T-helper 2 cell treated with Interferon-gamma antibody and Interleukin-4, amounts not matched to agents 5 μg/mL and 100 μg/mL, for 36 hours (primary cell): ENCODE measurements at places on chromosomes 3 and 15.

DNA sequence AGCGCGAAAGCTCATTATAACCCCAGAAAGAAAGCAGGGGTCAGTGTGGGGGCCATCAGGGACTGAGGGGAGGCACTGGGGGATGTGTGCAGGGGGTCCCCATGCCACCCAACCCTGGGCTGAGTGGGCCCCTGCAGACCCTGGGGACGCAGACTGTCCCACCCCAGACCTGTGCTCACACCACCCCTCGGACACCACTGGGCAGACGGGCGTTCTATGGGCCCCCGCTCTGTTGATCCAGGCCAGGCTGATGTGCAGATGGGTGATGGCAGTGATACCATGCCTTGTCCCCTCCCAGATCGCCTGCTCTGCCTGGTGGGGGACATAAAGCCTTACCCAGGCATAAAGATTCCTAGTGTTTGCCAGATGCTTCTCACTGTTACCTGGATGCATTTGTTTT is 259.7 kb upstream of the TLE3 start:
- no peak for DNase-seq

GRCh38 chr3:42092006-42092405 is 849 bp downstream of the TRAK1 start:
- DNase-seq, result peak; percentile 20

DNA sequence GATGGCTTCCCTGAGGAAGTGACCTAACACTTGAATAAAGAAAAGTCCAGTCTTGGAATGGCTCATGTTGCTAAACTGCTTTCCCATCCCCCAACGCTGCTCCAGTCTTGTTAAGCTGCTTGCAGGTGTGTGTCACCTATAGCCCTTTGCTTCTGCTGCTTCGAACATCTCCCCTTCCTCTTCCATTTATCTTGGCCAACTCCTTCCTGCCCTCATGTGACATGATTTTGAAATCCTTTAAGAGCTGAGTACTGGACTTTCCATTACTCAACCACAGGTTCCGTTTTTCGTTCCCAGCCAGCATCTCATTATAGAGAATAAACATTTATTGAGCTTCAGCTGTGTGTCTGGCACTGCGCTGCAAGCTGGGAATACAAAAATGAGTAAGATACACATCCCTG is 1.7 kb downstream of the ATG7 start:
- no peak for DNase-seq

DNA sequence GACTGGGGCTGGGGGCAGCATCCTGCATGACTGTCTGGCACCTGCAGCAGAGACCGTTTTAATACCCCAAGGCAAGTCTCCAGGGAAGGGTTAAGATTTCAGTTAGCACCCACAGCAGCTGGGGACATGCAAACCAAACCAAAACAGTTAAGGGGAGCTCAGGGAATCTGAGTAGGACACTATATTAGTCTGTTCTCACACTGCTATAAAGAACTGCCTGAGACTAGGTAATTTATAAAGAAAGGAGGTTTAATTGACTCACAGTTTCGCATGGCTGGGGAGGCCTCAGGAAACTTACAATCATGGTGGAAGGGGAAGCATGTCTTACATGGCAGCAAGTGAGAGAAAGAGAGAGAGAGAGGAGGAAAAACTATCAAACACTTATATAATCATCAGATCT is 25.3 kb downstream of the GALNT15 start:
- DNase-seq, result no peak
